ENCODE measurements at places on chromosomes 12 and 14.

GRCh38 chr12:127558361-127558760 lies 708.6 kb upstream of the TMEM132C start:
- no peak for DNase-seq

- DNase-seq: no peak
These were observed 32.5 kb downstream of the NCKAP5L start for GRCh38 chr12:49795654-49796105.

- no peak for DNase-seq
These were observed 101.1 kb upstream of the ST8SIA1 start for GRCh38 chr12:22435583-22435982.

GRCh38 chr12:62879691-62880090 lies 55.3 kb downstream of the PPM1H start:
- no peak for DNase-seq

DNA sequence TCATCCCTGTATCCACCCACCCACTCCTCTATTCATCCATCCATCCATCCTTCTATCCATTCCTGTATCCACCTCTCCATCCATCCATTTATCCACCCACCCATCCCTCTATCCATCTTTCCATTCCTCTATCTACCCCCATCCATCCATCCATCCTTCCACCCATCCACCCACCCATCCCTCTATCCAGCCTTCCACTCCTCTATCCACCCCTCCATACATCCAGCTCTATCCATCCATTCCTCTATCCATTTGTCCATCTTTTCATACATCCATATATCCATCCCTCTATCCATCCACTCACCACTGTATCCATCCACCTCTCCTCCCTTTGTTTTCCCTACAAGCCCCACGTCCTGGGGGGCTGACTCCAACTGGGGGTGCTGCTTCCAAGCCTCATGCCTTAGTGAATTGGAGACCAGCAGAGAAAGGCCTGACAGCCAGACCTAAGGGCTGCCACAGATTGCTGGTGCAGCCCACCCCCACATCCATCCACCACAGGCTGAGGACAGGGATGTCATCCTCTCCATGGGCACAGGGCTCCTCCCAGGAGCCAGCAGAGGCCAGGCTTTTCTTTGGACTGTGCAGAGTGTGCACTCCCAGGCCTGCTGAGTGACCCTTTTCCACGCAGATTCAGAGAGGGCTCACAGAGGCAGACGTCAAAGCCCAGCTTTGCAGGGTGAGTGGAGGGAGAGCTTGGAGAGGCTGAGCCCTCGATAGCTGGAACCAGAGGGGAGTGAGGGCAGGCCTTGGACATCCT lies 18.9 kb upstream of the GPR132 start:
- DNase-seq: no peak

GRCh38 chr14:91873471-91874415 lies 6.4 kb upstream of the TC2N start:
- DNase-seq: peak; percentile 26

DNA sequence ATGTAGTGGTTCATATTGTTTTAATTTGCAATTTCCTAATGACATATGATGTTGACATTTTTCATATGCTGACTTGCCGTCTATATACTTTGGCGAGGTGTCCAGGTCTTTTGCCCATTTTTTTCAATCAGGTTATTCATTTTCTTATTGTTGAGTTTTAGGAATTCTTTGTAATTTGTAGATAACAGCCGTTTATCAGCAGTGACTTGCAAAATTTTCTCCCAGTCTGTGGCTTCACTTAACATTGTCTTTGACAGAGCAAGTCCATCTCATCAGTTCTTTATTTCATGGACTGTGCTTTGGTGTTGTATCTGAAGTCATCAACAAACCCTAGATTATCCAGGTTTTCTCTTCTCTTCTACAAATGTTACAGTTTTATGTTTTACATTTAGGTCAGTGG lies 12.6 kb upstream of the KLHDC2 start:
- no peak for DNase-seq

DNA sequence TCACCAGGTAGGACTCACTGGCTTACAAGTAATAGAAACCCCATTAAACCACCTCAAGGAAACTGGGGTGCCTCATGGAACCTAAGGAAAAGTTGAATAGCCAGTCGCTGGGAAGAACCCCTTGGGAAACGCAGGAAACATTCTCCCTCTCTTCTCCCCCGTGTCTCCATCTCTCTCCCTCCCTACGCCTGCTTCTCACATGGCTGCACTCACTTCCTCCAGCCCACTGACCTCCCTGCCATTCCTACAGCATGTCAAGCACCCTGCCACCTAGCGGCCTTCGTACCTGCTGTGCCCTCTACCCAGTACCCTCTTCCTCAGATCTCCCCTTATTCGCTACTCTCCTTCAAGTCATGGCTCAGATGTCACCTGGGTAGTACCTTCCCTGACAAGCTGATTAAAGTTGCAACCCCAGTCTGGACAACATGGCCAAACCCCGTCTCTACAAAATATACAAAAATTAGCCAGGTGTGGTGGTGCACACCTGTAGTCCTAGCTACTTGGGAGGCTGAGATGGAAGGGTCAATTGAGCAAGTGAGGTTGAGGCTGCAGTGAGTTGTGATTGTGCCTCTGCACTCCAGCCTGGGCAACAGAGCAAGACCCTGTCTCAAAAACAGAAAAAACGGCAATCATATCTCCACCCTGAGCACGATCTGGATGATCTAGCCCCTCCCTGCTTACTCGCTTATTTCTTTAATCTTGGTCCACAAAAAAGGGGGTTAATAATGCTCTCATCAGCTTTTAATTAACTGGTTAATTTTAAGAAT lies 6.4 kb upstream of the DTX1 start:
- peak; percentile 59 for DNase-seq

DNA sequence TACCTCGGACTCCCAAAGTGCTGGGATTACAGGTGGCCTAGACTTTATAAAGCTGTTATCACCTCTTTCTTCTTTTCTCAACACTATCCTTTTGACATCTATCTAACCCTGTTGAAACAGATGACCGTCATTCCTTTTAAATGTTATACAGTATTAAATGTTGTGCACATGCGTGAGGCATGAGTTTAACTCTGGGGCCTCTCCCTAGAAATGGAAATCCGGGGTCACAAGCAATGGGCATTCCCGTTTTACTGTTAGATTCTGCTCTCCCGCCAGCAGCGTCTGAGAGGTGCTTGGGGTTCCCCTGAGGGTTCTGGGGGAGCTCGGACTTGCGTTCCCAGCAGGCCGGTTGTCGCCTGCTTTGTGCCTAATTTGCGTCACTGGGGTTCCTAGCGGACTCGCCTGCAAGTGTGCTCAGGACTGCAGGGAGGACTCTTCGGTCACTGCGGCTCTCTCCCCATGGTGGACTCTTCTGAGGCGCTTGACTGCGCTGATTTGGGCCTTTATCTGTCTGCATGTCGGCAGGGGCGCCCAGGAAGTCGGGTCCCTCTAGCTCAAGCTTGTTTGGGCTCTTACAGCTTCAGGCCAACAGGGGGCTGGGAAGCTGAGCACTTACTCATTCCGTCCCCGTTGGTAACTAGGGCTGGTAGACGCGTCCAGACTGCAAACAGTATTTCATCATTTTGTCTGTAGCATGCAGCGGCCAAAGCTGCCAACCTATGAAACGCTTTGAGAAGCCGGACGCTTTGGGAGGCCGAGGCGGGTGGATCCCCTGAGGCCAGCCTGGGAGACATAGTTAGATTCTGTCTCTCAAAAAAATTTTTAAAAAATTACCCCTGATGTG lies 1.2 kb upstream of the RAN start:
- DNase-seq: peak; percentile 93

GRCh38 chr14:39568809-39569538 lies 136.7 kb upstream of the FBXO33 start:
- DNase-seq: no peak

DNA sequence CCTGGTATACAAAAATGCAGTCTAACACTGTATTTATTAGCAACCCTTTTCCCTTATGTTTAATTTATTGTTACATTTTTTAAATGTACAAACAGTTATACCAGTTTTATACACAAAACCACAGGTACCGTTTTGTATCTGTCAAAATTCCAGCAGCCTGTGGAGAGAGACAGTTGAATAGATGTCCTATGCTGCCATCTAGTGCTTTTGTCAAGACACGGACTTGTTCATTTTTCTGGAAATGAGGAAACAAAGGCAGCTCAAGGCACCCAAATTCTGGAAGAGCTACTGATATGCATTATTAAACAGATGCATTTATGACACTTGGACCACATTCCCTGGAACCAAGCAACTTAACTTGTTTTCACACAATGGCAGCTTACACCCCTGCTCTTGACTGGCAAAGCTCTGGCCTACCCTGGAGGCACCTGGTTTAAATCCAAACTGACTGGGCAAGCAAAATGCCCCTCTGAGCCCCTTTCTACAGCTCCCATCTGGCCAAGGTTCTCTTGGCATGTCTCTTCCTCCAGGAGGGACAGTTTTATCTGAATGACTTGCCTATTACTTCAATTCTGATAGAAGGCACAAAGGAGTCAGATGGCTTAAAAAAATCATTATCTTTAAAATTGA lies 286.9 kb upstream of the PRKD1 start:
- DNase-seq: peak; percentile 42

GRCh38 chr14:104268725-104269436 lies 130.5 kb downstream of the KIF26A start:
- DNase-seq: no peak
